Stimulated activated memory B cell treated with anti-CD40 and anti-IgM and Interleukin-4, amounts not matched to agents 10 μg/mL and 1 μg/mL and 100 μg/mL, for 72 hours (primary cell): ENCODE measurements at places on chromosomes 13 and 19.
A peak's percentile ranks its signal among the peaks of the same experiment; 100 is the strongest.

GRCh38 chr13:30364876-30365275 is 57.4 kb upstream of the UBE2L5 start:
- no peak for ATAC-seq

- ATAC-seq, result no peak
Observed at GRCh38 chr13:49098198-49098597, 121.9 kb upstream of the MLNR start.

DNA sequence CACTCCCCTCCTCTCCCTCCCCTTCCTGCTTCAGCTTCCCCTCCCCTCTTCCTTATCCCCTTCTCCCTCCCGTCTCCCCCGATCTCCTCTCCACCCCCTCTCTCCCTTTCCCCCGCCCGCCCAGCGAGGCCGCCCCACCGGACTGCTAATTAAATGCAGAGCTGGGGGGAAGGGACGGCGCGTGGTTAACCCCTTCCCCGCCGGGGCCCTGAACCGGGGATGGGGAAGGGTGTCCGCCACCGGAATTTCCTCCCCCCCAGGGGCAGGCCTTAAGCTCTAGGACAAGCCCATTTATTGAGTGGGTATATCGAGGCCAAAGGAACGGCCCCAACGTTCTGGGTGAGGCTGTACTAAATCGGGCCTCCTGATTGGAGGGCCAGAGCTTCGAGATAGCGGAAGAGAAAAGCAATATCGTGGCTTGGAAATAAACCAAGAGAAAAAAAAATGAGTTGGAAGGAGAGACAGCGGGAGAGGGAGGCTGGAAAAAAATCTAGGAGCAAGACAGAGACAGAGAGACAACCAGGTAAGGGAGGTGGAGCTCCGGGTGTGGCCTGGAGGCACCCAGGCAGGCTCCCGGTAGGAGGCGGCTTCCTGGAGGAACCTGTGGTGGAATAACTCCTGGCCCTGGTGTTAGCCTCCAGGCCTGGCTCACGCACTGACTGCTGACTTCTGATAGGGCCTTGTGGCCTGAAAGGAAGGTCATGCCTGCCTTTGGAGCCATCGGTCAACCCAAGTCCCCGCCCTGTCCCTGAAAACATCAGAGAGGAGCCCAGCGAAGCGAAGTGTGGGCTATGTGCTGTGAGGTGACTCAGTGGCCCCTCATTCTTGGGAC is 11.6 kb upstream of the JUND start:
- ATAC-seq, result no peak

GRCh38 chr13:109212650-109213049 is 573.7 kb downstream of the IRS2 start:
- peak; percentile 22 for ATAC-seq

DNA sequence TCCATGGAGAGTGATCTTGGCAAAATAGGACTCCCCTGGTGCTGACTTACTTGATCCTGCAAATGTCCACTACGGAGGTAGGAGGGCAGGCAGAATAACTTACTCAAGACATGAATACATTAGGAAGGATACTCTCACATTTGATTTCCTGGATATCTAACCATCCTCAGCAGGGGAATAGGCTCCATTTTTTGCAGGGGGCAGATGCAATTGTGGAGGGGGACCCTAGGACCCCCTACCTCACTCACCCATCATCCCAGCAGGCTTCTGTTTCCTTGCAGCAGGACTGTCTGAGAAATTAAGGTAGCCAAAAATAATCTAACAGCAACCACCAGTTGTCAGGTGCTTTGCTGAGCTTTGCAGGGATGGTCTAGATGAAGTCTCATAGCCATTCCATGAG is 482.0 kb downstream of the ZNF536 start:
- no peak for ATAC-seq

GRCh38 chr13:39893808-39894207 is 238.3 kb downstream of the COG6 start:
- ATAC-seq, result no peak

DNA sequence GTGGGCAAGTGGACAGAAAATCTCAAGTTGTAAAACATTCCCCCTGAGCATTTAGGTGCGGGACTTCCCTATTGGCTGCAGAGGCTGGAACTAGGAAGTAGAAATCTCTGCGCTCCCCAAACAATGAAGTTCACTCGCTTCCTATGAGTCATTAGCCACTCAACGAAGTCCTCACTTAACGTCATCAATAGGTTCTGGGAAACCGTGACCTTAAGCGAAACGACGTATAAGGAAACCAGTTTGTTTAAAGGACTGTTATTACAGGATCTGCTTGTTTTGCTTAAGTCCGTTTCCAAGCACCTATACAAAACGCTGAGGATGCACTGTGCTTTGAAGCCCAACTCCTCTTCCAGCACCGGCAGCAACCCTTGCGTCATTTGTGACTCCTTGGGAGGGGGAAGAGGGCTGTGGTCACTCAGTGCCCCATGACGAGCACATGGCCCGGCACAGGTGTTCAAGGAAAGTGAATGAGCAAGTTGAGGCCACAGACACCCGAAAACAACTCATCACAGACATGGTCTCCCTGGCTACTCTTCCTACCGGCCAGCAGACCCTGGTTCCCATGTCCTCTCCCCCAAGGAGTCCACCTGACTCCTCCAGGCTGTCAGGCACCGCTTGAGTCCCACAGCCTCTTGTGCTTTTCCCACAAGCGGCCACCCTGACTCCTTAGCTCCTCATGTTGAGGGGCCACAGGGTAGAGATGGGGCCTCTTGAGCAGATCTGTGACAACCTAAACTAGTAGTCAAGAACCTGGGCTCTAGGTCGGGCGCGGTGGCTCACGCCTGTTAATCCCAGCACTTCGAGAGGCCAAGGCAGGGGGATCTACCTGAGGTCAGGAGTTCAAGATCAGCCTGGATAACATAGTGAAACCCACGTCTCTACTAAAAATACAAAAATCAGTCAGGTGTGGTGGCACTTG is 4.8 kb downstream of the RPS16 start:
- ATAC-seq, result peak; percentile 84

DNA sequence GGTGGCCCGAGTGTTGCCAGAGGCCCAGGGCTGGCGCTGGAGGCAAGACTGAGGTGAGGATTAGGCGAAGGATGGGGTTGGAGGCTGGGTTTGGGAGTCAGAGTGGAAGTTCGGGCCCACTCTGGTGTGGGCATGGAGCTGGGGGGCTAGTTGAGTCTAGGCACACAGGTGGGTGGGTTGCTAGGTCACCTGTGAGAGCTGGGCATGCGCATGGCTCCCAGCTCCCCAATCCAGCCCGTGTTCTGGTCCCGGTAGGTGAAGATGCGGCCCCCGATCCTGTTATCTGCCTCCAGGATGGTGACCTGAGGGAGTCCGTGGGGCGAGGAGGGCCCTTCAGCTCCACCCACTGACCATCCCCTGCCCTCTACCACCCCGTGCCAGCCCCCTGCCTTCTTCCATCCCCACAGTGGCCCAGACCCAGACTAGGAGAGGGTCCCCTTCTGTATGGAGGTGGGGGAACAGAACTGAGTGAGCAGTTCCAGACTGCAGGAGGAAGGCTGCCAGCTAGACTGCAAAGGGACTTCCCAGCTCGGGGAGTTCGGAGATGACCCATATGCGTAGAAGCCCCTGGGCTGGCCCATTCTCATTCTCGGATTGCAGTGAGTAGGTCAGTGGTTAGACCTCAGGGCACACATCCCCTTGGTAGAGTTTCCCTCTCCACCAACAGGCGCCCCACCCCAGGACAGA is 1.7 kb downstream of the IL4I1 start:
- peak; percentile 55 for ATAC-seq

- peak; percentile 66 for ATAC-seq
Observed at GRCh38 chr19:18280247-18281081, 958 bp downstream of the JUND start.

DNA sequence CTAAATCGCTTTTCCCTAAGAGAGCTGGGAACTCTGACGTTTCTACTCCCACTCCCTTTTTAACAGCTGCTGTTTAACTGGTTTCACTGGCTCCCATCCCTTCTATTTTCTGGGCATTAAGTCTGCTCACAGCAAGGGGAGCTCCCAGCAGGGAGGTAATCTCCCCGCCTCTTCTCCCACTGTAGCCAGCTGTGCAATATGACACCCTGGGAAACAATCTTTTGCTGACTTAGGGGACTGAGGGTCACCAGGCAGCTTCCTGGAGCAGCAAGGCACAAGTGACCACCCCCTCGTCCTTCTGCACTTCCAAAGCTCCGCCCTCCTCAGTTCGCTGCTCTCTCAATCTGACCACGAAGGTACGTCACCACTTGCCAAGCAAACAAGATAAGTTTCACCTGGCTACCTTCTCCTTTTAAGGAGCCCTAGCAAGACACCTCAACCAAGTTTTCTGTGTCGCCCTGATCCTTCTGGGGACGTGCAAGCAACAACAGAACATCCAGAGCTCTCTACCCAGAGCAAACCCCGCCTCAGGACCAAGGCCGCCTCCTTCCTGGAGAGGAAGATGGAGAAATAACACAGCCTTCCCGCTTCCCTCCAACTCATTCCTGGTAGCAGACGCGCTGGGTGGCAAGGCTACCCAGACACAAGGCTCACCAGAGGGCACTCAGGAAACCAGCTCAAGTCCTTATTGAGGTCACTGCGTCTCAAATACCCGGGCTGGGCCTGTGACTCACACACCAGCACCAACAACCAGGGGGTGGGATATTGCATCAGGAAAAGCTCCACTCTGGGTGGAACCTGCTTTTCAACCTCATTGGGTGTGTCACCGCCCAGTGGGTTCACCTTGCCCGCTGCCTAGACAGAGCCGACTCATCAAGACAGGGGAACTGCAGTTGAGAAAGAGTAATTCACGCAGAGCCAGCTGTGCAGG is 92.4 kb downstream of the STK24 start:
- peak; percentile 22 for ATAC-seq

GRCh38 chr13:20441879-20442278 is 83.8 kb downstream of the CRYL1 start:
- no peak for ATAC-seq

DNA sequence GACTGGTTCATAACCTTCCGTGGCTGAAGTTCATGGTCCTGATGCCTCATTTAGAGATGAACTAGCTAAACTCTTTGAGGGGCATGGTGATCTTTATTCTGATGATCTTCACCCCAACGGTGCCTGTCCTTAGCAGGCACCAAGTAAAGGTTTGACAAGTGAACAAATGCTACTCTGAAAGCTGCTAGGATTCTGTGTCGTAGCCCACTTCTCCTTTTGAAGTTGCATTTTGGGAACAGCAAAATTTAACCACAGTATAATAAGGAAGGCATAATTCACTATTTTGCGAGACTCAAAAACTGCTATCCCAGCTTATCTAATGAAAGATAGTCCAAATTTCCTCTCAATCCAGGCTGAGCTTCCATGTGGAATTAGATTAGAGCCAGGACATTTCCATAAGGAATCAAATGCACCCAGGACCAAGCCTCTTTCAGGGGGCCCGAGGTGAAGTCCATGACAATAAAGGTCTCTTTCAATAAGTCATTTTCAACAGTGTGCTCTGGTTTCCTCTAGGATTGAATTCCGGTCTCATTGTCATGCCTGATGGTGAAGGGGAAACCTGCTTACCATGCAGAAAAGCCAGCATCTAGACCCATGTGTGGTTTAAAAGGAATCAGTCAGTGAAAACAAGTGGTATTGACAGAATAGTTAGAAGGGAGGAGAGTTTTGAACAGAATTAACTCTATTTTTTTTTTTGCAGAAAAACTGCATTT is 23.1 kb downstream of the SIAH3 start:
- no peak for ATAC-seq

- no peak for ATAC-seq
Observed at GRCh38 chr13:30042891-30043630, 192.6 kb upstream of the UBL3 start.

DNA sequence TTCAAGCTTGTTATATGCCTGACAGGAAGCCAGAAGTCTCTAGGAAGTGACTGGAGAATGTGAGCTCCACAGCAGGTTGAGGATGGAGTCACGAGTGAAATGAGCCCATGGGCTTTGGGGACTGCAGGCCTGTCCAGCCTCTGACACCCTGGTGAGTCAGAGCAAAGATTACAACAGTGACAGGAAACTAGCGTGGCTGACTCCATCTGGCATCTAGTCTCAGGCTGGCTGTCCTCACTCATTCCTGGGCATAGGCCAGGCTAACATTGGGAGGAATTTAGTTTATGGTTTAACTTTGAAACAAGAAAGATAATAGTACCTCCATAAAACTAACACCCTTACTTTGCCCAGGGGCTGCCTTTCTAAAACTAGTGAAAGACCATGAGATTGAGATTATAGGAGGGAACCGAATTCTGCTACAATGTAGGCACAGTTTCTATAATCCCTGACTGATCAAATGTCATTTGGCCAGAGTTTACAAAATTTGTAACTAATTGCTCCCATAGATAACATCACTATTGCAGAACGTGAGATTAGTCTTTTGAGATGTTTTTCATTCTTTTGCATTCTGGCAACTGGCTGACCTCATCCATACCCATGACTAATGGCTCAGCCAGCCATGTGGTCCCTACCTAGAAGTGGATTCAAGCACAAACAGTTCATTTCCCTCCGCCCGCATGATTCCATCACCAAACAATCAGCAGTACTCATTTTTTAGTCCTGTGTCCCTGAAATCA is 28.4 kb downstream of the PSG1 start:
- no peak for ATAC-seq

- no peak for ATAC-seq
Observed at GRCh38 chr19:5680084-5680436, 256 bp downstream of the MICOS13 start.

DNA sequence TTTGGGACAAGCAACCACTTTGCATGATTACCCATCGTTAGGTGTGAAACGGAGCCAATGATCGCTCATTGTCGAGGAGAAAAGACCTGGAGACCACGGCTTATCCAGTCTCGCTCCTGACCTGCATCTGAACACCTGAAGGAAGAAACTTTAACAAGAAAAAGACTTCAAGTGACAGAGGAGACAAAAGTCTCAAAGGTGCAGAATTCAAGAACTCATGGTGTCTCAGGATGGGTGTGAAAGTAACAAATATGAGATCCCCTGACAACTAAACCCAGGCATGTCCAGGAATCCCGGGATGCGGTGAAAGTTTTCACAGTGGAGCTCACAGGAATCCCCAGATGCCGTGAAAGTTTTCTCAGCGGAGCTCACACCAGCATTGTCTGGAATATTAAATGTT is 6.3 kb upstream of the ATP11A start:
- ATAC-seq, result no peak

DNA sequence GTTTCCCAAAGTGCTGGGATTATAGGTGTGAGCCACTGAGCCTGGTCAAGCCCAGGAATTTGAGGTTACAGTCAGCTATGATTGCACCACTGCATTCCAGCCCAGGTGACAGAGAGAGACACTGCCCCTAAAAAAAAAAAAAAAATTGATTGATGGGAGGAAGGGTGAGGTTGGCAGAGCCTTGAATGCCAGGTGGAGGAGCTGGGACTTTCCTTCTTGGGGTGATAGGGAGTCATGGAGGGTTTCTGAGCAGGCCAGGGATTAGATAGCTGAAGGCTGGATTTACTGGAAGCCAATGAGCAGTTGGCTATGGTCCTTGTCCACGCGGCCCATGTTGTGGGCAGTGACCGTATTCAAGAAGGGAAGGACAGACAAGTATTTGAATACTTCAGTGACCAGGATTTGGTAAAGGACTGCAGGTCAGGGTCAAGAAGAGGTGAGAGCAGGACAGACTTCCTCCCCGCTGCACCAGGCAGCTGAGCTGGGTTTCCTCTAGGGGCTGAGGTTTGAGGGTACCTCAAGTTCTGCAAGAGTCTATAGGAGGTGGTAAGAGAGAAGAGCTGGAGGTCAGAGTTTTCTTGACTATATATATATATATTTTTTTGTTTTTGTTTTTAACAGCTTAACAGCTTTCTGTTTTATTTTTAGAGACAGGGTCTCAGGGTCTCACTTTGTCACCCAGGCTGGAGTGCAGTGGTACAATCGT is 6.9 kb upstream of the ICAM4 start:
- ATAC-seq, result no peak
